CD4-positive, alpha-beta T cell treated with Interleukin-1 beta for 1 hour (primary cell): ENCODE measurements at places on chromosomes 12 and 14.

GRCh38 chr14:56505361-56505760 lies 74.2 kb upstream of the TMEM260 start:
- DNase-seq: no peak

GRCh38 chr14:37237094-37237493 lies 39.4 kb downstream of the MIPOL1 start:
- DNase-seq: no peak

DNA sequence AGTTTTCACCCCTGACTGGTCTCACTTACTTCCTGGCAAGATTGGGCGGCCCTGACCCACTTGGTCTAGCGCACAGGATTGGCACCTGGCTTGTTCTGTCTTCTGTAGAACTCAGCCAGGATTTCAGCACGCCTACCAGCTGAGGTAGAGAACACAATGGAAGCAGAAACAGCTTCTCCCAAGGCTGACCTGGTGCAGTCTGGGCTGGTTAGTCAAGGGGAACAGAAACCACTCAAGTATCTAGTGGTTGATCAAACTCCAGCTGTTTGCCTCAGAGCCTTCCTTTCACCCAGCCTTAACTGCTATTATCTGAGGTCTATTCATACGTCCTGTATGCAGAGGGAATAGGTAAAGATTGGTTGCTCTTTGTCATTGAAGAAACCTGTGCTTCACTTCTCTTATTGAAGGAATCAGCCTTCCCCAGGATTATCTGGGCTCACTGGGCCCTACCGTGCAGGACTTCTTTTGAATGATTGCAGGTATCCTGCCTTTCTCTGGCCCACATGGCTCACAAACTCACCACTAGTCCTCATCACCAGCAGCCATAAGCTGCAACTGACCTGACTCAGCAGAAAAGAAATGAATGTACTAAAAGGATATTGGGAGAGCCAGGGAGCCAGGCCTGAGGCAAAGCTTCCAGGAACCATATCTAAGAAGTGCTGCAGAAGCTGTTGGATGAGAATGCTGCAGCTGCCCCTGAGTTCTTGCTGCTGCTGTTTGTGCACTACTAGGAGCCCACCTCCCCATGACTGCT lies 2.5 kb upstream of the PLEKHD1 start:
- no peak for DNase-seq

DNA sequence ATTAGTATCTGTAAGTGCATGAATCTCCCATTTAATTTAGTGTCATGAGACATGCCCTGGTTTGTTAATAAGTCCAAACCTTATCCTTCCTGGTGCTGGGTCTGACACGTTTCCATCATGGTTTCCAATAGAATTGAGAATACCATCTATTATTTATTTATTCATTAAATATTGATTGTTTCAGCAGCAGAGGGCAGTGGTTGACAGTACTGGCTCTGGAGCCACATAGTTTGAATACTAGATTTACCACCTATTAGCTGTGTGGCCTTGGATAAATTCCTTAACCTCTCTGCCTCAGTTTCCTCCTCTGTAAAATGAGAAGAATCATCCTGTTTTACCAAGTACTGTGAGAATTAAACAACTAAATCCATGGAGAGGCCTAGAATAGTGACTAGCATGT lies 941 bp upstream of the STAB2 start:
- no peak for DNase-seq

- DNase-seq: no peak
These were observed 141.3 kb downstream of the SMOC1 start for GRCh38 chr14:70020352-70021170.

GRCh38 chr14:77221241-77221871 lies 39.8 kb downstream of the TMEM63C start:
- DNase-seq: no peak

DNA sequence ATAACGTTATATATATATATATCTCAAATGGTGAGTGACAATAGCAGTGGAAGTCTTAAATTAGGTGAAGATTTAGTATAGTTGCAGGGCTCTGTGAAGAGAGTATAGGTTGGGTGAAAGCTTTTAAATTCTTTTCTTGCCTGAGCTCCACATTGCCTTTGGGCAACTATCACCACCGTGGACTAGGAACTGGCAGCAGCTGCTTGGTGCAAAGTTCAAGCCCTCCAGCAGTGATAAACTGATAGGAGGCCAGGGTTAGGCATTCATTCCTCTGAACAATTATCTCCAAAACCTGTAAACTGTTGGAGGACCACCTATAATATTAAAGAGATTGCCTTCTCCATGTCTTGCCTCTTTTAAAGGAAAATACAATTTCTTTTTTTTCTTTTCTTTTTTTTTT lies 91.2 kb upstream of the ATXN7L3B start:
- no peak for DNase-seq
